ENCODE measurements at places on chromosomes 1 and 21. TPM values are rescaled to one million over a fixed set of nuclear protein-coding genes. Genes with fewer than 3 reads are reported as not detected.

Gene ITGB2
- 23.8 TPM for total RNA-seq

DNA sequence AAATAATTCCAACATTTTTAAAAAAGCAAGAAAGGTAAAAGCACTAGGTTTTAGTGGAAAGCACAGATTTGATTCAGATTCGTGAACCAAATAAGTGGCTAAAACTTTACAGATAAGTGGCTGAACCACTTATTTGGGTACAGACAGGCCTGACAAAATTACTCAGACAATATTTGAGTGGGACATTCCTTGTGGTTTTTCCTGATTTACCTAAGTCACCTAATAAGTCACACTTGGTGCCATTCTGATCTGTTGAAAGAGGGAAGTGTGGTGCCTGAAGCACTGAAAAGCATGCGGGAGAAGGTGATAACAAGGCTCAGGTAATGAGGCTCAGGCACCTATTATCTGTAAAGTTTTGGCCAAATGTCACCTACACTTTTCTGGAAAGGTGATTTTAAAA is 81.6 kb upstream of the CD55 start:
- no peak for DNase-seq

DNA sequence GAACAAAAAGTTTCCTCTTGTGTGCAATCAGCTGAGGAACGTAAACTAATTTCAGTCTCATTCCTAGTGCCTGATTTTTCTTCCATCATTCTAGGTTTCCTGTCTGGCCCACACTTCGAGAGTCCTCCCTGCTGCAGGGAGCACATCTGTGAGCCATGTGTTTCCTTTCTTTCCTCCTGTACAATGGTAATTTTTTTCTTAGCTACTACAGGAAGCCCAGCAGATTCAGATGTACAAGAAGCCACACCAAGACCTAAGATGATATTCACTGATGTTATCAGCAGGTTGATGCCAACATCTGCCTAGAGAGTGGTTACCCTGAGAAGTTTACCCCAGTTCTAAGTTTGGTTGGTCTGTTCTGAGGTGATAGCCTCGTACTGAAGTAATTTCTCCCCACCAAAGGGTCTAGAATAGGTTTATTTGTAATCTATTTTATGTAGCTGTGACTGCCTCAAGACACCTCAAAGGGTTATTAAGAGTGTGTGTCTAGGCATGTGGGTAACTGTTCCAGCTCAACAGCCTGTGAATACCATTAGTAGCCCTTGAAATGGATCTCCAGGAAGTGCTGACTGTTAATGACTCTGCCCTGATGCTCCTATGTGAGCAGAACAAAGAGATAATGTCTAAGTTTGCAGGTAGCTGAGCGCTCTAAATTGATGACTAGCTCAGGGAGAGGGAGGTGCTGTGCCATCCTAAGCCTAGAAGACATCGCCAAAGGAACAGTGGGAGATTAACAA is 31.7 kb upstream of the CLDN14 start:
- DNase-seq, result no peak

- no peak for DNase-seq
Observed at GRCh38 chr1:109243221-109243620, 6.1 kb upstream of the CELSR2 start.

GRCh38 chr1:110056776-110057175 is 13.7 kb downstream of the ALX3 start:
- no peak for DNase-seq
